ENCODE measurements at places on chromosomes 4 and X.

DNA sequence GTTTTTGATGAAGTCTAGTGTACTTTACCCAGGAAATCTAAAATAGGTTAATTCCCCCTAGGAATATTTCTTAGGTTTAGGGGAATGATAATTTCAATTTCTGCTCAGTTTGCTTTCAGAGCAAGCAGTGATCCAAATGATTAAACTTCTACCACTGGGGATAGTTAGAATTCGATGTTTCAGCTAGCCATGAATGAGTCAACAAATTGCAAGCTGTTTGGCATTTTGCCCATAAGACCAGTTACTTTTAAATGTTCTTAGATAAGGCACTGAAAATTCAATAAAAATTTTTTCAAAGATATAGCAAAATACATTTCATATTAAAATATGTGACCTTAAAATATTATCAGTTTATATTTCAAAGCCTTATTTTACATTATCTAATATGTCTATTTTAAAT lies 993.6 kb downstream of the ARAP2 start:
- DNase-seq, result no peak

GRCh38 chrX:126825566-126826193 lies 6.2 kb downstream of the PRR32 start:
- DNase-seq, result no peak

DNA sequence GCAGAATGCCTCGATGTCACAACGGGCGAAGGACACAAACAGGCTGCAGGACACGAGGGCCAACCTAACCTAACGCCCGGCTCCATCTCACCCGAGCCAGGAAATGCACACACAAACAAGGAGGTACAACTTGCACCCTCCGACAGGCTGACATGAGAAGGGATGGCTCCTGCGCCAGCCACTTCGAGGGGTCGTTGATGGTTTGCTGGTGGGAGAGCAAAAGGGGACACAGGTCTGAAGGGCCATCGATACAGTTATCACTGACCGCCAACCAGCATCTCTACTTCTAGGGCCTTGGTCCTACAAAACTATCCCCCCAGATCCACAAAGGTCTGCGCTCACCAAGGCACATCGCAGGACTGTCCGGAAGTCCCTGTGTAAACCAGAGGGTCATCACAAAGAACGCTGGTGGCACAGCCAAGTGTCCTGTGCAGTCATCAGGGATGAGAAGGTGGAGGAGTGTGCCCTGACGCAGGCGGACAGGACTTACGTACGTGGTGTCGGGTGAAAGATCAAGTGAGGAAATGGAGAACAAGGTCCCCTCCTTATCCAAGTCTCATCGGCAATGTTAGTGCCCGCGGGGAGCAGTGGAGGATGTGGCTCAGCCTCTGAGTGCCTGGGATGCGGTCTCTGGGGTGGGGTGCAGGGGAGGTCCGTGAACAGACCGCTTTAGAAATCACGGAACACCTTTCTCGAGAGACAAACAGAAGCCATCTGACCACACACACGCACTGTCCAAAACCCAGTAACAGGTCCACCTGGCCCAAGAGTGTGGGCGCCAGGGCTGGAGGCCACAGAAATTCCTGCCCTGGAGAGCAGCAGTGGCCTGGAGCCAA lies 7.0 kb downstream of the MXD4 start:
- no peak for DNase-seq

DNA sequence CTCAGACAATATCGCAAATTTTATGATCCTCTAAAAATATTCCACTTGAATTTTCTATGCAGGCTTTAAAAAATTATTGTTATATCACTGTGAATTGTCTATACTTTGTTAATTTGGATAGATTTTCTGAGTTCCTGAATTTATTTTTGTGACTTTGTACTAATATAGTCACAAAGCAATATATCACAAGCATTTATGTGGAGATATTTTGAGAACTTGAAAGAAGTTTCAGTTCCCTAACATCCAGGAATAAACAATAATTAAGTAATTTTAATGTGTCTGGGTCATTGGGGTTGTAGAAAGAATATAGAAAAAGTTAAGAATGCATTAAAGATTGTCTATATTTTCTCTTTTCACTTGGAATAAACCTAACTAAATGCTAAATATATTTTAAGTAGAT lies 32.0 kb downstream of the CXCL8 start:
- DNase-seq, result no peak

DNA sequence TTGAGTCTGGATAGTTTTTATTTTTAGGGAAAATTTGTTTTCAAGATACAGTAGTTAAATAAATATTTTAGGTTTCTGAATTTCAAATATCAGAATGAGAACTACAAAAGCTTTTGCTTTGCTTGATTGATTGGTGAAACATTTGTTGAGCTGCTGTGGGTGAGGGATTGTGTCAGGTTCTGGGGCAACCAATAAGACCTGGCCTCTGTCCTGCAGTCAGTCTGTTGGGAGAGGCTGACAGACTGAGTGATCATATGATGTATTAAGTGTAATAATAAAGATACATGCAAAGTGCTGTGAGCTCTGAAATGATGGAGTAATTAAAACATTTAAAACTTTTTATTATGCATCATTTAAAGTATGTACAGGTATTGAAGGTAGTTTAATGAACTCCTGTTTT lies 9.6 kb downstream of the KDM6A start:
- no peak for DNase-seq

GRCh38 chrX:19040373-19040772 lies 56.5 kb upstream of the PHKA2 start:
- DNase-seq, result no peak

- no peak for DNase-seq
Observed at GRCh38 chrX:132017431-132018185, 5.5 kb upstream of the STK26 start.

GRCh38 chr4:105979506-105979905 lies 84.2 kb downstream of the NPNT start:
- no peak for DNase-seq

- DNase-seq, result no peak
Observed at GRCh38 chrX:97846718-97847237, 963.1 kb downstream of the RPA4 start.
